KBM-7 (cell line): ENCODE measurements at places on chromosomes 3 and 15.

GRCh38 chr3:13274551-13275332 lies 145.4 kb downstream of the NUP210 start:
- DNase-seq, result no peak

GRCh38 chr15:90401495-90401894 lies 13.5 kb downstream of the IQGAP1 start:
- no peak for DNase-seq

DNA sequence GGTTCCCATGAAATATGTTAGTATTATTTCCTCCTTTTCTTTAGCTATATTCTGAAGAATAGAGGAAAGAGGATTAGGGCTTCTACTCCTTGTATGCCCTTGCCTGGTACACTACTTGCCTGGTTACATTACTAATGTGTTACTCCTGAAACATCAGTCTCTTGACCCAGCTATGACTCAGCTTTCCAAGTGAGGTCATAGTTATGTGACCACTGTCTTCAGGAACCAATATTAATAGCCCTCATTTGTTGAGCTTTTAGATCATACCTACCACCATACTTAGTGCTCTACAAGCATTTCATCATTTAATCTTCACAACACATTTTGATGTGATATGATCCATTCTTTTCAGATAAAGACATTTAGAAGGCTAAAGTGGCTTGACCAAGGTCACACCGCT lies 60.3 kb downstream of the CMSS1 start:
- no peak for DNase-seq

GRCh38 chr3:45092132-45093031 lies 53.8 kb downstream of the CDCP1 start:
- no peak for DNase-seq

- DNase-seq, result no peak
Observed at GRCh38 chr3:139473155-139473771, 3.1 kb downstream of the RBP2 start.

GRCh38 chr15:36999778-37000177 lies 100.6 kb downstream of the MEIS2 start:
- no peak for DNase-seq

- no peak for DNase-seq
Observed at GRCh38 chr3:119401069-119401468, 62.3 kb downstream of the TMEM39A start.

DNA sequence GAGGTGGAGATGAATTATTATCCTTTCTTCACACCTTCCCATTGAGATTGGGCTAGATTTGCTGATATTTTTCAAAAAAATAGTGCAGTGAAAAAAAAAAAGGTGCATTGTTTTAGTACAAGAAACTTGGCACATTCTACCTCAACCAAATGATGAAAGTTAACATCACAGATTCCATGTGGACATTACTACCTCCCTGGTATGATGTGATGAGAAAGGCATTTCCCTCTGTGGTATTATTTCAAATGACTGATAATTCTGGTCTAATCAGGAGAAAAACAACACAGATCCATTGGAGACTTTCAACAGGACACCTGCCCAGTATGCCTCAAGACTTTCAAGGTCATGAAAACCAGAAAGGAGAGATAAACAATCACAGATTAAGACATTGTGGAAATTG lies 313.4 kb downstream of the BCHE start:
- DNase-seq, result no peak

DNA sequence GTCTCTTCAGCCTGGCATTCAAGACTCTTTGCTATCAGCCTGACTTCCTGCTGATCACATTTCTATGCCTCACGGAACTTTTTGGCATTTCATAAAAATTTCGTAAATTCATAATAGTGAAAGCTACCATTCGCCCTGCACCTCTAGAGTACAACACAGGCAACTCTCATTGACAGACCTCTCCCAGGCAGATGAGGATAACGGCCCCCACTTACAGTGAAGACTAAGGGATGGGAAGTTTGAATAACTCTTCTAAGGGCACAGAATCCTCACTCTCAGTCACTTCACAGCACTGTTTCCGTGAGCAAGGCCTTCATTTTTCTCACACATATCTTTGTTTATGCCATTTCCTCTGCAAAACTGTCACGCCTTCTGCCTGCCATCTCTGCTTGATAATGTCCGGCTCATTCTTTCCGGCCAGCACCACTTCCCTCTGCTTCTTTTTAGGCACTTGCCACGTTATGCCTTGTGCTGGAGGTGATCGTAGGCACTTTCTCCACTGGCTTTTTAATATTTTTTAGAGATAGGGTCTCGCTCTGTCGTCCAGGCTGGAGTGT lies 224.1 kb upstream of the HES1 start:
- DNase-seq, result no peak

- DNase-seq, result peak; percentile 66
Observed at GRCh38 chr15:81001152-81002008, 657 bp downstream of the TLNRD1 start.

GRCh38 chr3:11717301-11717700 lies 73.6 kb upstream of the VGLL4 start:
- DNase-seq, result no peak

- no peak for DNase-seq
Observed at GRCh38 chr3:47476644-47477199, 981 bp upstream of the SCAP start.

GRCh38 chr3:3221528-3221927 lies 42.0 kb upstream of the CRBN start:
- DNase-seq, result no peak

DNA sequence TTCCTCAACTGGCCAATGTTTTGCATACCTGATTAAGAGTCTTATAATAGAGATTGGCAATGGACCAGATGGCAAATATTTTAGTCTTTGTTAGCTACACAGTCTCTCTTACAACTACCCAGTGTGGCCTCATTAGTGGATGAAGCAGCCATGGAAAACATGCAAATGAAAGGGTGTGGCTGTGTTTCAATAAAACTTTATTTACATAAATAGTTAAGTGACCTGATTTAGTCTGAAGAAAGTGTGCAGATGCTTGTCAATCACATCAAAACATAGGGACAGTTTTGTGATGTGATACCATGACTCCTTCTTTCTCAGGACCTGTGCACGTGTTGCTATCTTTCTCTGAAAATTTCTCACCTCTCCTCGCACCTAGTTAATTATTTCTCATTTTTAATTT lies 309.8 kb upstream of the GRM7 start:
- DNase-seq, result no peak
